ENCODE measurements at places on chromosomes 1 and 21.

GRCh38 chr1:203101813-203102634 is 16.2 kb upstream of the MYOG start:
- no peak for DNase-seq

- peak; percentile 22 for DNase-seq
Observed at GRCh38 chr1:57857809-57858208, 433.9 kb upstream of the DAB1 start.

- no peak for DNase-seq
Observed at GRCh38 chr1:99171184-99171813, 93.0 kb upstream of the PLPPR4 start.

- no peak for DNase-seq
Observed at GRCh38 chr1:87719658-87720057, 391.0 kb downstream of the LMO4 start.

GRCh38 chr1:190172651-190173430 is 304.8 kb downstream of the BRINP3 start:
- DNase-seq = peak; percentile 62

DNA sequence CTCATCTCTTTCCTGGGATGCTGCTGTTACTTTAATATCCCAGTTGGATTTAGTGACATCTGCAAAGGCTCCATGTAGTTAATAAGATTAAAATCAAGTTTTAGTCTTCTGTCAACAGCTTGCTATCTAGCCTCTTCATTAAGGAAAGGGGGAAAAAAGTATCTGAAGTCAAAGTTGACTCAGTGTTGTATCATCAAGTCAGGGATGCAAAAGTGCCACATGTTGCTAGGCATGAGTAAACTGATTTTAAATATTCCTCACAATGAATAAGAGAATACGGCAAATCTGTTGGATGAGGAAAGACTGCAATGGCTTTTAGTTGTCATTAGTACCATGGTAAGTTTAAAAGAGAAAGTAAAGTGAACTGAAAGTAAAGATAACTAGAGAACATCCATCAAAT is 383.2 kb upstream of the ZRANB2 start:
- DNase-seq = no peak

DNA sequence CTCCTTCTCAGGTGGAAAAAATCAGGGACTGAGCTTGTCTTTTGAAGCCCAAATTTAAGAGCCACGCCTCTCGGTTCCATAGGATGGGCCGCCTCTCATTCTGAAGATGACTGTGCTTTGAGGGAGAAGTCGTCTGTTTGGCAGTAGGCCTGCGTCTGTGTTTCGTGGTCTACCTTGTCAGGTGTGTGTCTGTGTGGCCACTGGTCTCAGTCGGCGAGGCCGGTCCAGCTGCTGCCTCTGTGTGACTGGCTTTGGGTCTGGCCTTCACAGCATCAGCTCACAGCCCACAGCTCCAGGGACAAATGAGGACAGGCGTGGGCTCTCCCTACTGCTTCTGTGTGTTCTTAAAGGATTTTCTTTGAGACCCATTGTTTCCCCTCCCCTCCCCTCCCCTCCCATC is 50.3 kb downstream of the B3GALT5 start:
- DNase-seq = no peak

DNA sequence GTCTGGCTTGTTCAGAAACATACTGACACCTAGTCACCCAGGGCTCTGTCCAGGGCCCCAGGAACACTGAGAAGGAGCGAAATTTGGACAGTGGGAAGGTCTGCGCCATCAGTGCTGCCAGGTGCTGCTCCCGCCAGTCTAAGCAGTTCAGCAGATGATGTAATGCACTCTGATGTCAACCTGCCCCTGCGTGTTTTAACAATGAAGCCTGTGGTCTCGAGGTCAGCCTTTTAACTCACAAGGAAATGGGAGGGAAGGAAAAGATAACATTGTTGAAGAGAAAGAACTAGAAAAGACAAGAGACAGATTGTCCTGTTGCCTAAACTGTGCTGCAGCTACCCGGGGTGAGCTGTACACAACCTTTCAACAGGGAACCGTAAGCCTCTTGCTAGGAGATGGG is 126.6 kb upstream of the IFFO2 start:
- DNase-seq = no peak

DNA sequence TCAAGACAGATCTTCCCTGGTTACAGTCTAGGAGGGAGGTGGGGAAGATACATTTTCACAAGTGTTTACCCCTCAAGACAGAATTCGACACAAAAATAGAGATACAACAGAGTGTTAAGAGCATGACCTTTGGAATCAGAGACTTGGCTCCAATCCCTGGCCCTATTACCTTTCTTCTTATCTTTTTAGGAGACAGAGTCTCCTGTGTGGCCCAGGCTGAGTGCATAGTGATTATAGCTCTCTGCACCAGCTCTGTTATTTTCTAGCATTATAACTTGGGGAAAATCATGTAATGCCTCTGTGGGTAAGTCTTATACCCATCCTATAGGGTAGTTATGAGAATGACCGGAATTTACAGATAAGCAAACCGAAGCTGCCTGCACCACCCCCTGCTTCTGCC is 9.8 kb downstream of the NIPAL3 start:
- DNase-seq = no peak

- DNase-seq = no peak
Observed at GRCh38 chr1:92833840-92834239, 2.0 kb downstream of the RPL5 start.

GRCh38 chr21:31429506-31429905 is 85.4 kb upstream of the TIAM1 start:
- DNase-seq = no peak

DNA sequence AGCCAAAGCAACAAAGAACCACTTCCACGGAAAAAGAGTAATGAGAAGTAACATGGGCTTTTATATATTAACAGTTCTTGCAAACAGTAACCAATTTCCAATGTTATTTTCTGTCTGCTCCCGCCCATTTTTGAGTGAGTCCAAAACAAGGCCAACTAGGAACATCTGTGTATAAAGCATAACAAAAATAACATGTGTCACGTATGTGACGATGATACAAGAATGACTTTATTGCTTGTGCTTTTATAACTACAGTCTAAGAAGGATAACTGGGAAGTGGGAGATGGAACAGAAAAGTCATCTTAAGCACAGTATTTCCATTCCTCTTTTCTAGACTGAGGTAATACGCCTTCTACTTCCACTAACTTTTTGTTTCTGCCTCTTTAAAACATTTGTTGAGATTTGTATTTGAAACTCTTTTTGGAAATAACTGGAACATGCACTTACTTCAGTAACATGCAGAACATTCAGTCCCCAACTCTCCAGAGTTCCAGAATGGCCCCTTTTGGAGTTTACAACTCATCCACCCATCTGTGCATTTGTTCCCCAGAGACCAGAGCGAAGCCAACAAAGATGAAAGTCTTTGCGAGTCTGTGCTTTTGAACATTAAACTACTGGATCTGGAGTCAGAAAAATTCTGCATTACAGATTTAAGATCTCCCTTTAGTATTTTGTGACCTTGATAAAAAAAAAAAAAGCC is 143.0 kb upstream of the ZRANB2 start:
- no peak for DNase-seq

DNA sequence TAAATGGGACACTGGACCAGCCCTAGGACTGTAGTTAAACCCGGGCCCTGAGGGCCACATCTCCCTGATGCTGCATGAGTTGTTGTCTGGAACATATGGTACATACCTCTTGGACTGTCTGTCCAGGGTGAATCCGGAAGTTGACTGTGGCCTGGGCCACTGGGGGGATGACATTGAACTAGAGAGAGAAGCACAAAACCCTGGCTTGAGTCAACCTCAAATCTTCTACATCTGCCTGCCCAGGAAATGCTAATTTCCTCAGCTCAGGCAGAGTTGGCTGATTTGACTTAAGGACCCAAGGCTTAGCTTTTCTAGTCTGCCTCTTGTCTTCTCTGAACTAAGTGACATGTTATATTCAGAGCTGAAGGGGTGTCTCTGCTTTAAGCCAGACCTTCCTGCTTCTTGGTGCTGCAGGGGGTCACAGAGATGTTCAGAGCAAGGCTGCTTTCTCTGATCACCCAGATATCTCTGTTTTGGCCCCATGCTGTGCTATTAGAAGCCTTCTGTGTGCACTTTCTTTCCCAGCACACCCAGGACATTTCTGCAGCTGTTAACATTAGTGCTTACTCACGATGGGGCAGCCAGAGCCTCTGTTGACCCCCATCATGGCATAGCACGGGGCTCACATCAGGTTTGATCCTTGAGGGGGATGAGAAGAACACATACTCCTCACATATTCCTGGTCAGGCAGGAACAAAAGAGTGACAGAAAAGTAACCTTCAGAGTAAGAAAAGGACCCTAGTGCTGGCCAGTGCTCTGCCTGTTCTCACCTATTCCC is 9.6 kb downstream of the PM20D1 start:
- no peak for DNase-seq
